ENCODE measurements at places on chromosomes 13 and 19.

- DNase-seq: no peak
These were observed 129.8 kb downstream of the KCTD12 start for GRCh38 chr13:76756451-76756850.

DNA sequence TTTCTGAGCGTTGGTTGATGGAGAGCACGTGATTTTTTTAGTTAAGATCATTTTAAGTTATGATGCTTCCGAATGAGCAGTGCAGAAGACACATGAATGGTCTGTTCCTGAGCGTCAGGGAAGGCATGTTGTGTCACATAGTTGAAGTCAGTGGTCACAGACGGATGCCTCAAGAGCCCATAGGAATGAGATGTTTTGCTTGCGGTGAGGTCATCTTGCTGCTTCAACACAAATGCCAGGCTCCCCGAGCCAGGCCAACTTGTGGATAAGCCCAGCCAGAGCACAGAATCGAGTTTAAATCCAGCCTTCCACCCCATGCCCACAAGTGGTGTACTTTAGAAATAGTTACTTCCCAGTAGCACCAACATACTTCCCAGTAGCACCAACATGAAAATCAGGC lies 5.4 kb downstream of the UPF3A start:
- no peak for DNase-seq

DNA sequence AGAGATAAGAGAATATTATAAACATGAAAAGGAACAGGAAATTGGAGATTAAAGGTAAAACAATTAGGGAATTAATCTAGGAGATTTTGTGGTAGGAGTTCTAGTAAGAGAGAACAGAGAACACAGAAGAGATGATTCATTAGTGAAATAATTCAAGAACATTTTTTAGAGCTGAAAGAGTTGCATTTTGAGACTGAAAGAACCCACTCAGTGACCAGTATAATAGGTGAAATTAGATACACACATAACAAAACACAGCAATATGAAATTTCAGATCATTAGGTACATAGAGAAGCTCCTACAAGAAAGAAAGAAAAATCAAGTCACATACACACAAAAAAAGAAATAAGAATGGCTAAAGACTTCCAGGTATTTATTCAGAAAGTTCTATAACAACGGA lies 144.0 kb downstream of the CYSLTR2 start:
- no peak for DNase-seq

GRCh38 chr13:72983085-72983768 lies 75.6 kb upstream of the KLF5 start:
- DNase-seq: no peak

DNA sequence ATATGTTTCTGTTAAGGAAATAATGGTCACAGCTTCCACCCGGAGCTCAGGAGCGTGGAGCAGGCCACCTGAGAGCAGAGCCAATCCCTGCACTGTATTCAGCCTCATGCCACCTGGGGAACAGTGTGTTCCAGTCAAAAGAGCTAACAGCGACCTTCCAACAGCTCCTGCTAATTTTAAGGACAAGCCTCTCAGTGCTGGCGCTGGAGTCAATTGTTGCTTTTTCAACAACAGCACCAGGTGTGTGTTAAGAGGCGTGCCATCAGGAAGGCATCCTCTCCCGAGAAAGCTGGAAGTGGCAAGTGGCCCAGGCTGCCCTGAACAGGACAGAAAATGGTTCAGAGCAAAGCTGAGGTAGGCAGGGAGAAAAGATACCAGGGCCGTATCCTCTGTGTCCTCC lies 102.0 kb downstream of the CACNA1A start:
- DNase-seq: no peak

GRCh38 chr19:8163759-8164158 lies 14.4 kb upstream of the FBN3 start:
- no peak for DNase-seq

DNA sequence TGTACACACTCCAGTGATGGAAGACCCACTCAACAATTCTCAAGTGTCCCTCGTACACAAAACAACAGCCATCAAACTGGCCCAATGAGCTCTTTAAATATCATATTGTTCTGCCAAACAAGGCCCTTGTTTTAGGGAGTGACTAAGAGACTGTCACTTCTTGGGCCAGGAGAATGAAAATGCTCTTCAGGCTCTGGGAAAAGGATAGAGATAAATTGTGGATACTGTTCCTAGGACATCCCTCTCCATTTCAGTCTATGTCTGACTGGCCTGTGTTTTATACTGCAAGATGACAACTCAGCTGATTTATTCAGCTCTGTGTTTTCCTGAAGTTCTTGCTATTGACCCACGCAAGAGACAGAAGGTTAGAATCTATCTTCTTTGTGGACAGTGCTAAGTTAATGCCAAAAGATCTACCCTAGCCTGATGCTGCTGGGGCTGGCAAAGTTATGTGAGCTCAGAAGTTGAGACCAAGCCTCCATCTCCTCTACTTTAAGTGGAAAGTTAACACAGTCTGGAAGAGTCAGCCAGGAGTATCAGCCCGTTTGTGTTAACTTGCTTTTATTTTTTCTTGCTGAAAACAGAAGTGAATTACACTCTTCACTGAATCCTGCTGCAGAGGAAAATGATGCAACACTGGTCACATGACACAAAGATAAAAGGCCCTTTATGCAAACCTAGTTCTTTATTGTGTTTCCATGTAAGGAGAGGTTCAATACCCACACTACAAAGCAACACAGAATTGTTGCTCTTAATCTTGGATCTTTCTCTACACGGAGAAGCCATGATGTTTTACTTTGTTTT lies 14.6 kb downstream of the FRY start:
- DNase-seq: no peak

DNA sequence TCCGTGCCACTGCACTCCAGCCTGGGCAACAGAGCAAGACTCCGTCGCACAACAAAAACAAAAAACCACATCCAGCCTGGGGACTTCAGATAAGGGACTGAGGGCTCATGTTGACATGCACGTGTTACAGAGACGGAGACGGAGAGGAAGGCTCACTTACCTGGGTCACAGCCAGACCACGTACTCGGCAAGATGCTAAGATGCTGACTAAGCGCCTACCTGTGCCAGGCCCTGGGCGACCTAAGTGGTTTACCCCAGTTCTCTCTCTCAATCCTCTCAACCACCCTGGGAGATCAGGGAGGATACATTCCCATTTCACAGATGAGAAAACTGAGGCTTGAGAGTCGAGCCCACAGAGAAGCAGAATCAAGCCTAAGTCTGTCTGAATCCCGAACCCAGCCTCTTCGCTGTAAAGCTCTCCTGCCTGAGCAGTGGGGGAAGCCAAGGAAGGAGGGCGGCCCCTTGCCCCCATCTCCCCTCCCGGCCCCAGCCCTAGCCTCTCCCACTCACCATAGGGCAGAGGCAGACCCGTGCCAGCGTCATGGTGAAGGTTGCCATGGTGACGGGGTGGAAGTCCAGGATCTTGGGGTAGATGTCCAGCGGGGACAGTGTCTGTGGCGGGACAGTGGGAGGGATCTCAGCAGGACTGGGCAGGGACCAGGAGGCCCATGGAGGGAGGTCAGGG lies 13.5 kb downstream of the ERCC2 start:
- no peak for DNase-seq

DNA sequence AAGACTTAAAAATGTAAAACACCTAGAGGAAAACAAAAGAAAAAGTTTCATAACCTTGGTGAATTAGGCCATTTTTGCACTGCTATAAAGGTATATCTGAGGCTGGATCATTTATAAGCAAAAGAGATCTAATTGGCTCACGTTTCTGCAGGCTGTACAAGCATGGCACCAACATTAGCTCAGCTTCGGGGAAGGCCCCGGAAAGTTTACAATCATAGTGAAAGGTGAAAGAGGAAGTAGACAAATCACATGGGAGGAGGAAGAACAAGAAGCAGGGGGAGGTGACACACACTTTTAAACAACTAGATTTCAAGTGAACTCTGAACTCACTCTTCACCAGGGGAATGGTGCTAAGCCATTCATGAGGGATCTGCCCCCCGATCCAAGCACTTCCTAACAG lies 1358.5 kb upstream of the PCDH9 start:
- DNase-seq: no peak

DNA sequence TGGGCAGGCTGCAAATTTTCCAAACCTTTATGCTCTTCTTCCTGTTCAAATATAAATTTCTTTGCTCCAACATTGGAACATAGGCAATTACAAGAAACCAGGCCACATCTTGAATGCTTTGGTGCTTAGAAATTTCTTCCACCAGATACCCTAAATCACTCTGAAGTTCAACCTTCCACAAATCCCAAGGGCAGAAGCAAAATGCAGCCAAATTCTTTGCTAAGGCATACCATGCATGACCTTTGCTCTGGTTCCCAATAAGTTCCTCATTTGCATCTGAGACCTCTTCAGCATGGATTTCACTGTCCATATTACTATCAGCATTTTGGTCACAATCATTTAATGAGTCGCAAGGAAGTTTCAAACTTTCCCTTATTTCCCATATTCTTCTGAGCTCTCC lies 130.9 kb downstream of the DIAPH3 start:
- no peak for DNase-seq
